NB4 (cell line): ENCODE measurements at places on chromosomes 16 and 17.
A peak's percentile ranks its signal among the peaks of the same experiment; 100 is the strongest.

- no peak for DNase-seq
Observed at GRCh38 chr16:89351645-89352044, 134.1 kb downstream of the ZNF778 start.

DNA sequence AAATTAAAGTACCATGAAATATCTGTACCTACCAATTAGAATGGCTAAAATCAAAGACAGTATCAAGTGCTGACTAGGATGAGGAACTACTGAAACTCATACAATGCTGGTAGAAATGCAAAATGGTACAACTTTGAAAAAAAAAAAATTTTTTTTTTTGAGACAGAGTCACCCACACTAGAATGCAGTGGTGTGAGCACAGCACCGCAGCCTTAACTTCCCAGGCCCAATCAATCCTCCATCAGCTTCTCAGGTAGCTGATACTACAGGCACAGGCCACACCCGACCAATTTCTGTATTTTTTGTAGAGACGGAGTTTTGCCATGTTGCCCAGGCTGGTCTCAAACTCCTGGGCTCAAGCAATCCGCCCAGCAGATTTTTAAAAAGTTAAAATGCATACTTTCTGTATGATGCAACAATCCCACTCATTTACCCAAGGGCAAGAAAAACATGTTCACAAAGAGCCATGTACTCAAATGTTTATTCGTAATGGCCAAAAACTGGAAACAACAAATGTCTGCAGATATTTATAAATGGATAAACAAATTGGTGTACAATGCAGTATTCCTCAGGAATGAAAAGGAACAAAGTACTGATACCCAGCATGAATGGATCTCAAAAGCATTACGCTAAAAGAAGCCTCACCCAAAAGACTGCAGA lies 8.7 kb downstream of the SMURF2 start:
- peak; percentile 14 for DNase-seq

DNA sequence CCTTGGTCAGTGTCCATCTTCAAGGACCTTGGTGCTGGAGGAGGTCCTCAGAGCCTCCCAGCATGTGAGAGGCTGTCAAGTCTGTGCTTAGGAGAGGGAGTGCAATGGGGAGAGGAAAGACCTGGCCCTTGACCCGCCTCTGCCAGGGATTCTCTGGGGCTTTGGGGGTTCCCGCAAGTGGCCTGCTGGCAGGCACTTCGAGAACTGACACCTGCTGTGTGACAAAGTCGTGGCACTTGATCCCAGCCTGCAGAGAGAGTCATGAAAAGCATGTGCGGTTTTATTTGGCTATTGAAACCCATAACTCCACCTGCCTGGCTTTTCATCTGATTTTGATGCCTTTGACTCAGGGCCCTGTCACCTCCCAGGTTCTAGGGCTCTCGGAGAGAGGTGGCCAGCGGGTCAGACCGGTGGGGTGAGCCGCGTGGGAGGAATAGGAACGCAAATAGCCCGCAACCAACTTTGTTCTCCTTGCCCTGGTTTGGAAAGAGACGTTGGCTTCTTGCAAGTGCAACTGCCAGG lies 42.8 kb upstream of the GSE1 start:
- DNase-seq = peak; percentile 65

GRCh38 chr17:81193470-81194224 lies 27.6 kb upstream of the AATK start:
- no peak for DNase-seq

DNA sequence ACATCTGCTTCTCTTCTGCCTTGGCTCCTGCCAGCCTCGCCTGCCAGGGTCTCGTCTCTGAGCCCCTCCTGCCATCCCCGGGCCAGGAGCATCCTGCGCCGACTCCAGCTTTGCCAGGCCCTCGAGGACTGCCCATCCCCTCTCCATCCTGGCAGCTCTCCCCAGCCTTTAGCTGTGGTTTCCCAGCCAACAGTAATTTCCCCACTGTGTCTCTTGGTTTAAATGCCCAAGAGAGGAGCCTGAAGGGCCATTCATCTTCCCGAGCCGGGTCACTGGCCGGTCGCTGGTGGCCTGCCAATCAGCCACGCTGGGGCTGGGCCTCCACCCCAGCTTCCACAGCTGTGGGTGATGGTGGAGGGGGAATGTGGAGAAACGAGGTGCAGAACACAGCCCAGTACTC lies 47.8 kb downstream of the MRC2 start:
- DNase-seq = no peak

DNA sequence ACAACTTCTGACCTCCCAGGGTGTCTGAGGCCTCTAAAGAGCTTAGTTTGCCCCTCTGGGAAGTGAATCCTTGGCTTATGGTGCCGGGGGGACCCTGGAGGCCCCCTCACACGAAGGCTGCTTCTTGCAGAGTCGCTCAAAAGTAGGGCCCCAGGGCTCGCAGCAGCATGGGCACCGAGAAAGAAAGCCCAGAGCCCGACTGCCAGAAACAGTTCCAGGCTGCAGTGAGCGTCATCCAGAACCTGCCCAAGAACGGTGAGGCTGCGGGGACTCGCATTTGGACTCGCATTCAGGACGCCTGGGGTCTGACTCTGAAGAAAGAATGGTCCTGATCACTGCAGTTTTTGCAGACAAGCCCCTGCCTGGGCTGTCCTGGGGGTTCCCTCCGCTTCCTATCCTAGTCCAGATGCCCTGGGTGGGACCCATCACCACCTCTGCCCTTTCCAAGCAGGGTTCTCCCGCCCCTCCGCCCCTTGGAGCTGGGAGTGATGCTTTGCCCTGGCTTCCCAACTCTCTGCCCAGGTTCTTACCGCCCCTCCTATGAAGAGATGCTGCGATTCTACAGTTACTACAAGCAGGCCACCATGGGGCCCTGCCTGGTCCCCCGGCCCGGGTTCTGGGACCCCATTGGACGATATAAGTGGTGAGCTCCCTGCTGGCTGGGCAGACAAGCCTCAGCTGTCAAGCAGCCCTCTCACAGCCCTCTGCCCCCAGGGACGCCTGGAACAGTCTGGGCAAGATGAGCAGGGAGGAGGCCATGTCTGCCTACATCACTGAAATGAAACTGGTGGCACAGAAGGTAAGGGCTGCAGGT lies 698 bp downstream of the ACBD4 start:
- DNase-seq = no peak

DNA sequence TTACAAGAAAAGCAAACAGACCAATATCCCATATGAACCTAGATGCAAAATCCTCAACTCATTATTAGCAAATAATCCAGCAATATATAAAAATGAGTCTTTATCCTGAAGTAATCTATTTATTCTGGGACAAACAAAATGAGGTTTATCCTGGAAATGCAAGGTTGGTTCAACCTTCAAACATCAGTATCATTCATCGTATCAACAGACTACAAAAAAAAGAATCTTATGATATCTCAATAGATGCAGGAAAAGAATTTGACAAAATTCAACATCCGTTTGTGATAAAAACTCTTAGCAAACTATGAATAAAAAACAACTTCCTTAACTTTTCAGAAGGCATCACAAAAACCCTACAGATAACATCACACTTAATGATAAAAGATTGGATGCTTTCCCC lies 18.4 kb upstream of the BAIAP2 start:
- no peak for DNase-seq
